NCI-H2171 treated with DMSO at 0.1 percent for 48 hours (cell line): ENCODE measurements at places on chromosomes 5 and 9.
A peak's percentile ranks its signal among the peaks of the same experiment; 100 is the strongest.

DNA sequence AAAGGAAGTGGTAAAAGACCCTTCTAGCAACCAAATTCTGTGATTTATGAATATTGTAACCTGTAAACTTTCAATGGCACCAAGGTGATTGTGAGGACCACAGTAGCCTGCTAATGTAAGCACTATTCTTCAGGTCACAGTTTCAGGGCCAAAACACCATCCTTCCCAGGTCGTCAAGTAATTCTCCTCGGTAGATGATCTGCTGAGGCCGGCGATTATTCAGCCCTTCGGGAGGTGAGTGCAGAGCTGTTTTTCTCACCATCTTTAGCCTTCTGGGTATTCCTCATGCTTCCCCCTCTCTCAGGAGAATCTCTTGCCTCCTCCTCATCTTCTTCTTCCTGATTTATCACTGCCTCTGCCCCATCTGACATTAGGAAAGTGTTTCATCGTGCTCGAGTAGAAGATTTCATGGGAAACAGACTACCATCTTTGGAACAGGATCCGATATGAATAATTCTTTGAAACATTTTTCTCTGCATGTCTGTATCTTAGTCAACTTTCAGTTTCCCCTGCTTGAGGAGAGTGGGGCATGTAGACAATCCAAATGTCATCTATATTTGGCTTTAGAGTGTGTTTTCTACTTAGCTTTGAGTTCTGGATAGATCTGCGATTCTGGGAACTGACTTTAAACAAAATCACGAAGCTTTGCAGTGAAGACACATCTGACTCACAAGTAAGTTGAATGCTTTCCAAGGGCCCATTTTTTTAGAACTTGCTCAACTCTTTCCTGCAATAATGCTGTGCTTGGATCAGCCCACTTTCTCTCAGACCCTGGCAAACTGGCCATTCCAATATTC is 173.9 kb downstream of the AOPEP start:
- no peak for DNase-seq

- no peak for DNase-seq
Measured at GRCh38 chr9:105252405-105252756, 7.9 kb downstream of the SLC44A1 start.

GRCh38 chr5:136011414-136012001 is 17.3 kb upstream of the TGFBI start:
- DNase-seq = no peak

DNA sequence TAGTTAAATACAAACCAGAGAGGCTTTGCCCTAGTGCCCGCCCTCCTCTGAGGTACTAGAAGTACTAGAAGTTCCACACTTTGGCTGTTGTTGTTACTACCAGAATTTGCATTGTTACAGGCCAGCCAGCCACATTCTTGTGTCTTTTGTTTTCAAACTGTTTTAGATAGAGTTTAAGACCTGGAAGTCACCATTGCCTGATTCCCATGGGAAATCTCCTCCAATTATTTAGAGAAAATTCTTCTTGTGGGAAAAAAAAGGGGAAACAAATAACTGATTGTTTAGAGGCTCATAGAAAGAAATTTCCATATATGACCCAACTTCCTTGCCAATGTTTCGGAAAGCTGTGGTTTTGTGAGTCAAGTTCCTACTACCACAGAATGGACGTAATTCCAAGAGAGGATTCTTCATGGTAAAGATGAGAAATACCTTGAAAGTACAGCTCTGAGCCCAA is 252.2 kb downstream of the GOLPH3 start:
- no peak for DNase-seq

DNA sequence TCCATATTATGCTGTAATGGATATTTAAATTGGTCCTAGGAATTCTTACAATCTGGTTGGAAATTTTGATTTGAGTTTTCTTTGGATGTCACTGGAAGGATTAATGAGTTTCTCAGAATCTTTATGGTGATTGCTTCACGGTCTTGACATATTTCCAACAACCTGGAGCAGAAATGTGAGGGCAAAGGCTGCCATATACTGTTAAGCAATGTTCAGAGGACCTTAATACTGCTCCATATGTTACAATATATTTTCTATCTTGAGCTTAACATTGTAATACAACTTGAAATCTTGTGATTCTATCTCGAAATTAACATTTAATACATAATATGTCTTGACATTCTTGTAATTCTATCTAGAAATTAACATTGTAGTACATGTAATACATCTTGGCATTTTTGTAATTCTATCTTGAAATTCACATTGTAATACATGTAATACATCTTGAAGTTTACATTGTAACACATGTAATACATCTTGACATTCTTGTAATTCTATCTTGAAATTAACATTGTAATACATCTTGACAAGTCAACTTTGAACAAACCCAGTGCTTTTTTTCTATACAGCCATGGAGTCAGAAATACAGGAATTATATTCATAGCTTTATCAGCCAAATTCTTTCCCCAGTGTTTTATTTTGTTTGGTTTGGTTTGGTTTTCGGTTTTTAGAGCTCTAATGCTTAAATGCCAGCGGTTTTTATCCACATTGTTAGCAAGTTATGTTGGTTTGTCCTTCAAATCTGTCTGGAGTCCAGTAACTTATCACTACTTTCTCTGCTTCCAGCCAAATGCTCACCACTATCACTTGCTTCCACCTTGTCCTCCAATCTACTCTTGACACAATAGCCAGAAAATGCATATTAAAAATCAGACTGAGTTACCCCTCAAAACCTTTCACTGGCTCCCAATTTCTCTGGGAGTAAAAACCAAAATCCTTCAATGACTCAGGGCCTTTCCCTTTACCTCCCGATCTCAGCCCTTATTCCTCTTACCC is 3.0 kb upstream of the TUT7 start:
- DNase-seq = no peak

DNA sequence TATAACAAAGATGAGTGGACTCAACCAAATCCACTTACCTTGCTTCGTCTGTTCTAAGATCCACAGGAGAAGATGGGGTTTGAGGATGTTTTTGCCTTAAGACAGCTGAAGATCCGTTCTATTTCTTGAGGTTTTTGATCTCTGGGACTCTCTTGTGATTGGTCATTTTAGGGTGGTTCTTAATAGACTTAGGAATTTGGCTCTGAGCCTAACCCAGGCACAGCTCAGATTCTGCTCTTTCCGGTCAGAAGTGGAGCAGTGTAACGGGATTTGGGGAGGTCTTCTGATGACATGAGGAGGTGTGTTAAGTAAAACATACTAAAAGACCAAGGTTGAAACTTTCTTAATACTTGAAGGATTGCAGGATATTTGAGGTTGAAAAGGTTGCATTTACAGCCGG is 166.9 kb downstream of the DMRT2 start:
- no peak for DNase-seq

DNA sequence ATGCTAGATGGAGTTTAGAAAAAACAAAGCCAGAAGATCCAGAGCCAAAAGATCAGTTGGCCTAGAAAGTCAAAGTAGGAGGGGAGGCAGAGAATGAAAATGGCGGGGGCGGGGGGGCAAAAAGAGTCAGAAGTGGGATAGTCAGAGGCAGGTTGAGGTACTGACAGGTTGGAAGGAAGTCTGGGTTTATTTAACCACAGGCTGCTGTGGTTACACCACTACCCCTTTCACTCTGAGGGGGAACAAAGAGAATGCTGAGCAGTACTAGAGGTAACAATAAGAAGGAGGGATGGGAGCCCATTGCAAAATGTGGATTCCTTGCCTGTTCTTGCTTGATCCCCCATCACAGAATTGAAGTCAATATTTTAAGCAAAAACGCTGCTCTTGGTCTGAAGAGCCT is 111.8 kb downstream of the CAVIN4 start:
- no peak for DNase-seq

GRCh38 chr5:195401-196160 is 4.3 kb downstream of the LRRC14B start:
- no peak for DNase-seq

GRCh38 chr9:86549920-86550319 is 195.7 kb upstream of the TUT7 start:
- DNase-seq = no peak

DNA sequence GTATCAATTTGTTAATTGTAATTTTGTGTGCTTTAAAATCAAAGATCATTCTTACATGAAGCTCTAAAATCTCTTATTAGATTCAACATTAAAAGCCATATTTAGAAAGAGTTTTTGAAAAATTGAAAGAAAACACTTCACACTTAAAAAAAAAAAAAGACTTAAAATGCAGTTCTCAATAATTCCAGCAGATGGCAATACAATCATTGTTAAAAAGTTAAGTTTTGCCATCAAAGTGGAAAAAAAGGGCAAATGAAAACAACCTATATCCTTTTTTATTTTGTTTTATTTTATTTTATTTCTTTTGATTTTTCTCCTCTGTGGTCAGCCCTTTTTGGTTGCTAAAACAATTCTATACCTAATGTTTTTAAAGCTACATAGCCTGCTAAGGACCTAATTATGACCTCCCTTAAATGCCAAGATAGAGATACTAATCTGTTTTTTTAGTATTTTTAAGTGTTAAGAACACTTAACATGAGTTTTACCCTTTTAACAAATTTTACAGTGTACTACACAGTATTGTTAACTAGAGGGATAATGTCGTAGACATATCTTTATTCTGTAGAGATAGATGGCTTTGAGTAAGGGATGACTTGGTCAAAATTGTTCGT is 154.2 kb upstream of the DAB2 start:
- DNase-seq = peak; percentile 17

- peak; percentile 47 for DNase-seq
Measured at GRCh38 chr5:77168161-77168878, 42.2 kb upstream of the PDE8B start.

DNA sequence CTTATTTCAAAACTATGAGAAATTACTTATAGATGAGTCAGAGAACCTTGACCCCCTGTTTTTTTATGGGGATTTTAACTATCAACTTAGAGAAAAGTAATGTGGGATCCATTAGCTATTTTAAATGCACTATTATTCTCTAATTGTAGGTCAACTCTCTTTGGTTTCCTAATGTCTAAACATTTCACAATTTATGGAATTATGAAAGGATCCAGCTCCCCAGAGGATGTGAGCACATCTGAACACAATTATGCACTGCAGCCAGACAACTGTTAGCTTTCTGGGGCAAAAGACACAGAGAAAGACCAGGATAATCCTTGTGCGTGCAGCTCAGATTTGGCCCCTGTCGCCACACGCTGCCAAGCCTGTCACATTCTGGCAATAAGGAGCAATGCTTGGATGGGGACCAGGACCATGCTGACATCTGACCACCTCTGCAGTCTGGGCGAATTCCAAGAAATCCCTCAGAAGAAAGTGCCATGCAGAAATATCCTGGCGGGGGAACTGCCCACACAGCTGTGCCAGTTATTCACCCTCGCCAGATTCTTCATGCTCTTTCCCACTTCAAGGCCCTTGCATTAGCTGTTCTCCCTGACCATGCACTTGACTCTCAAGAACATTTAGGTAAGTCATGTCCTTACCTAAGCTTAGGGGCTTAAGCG is 22.2 kb upstream of the CMBL start:
- no peak for DNase-seq

GRCh38 chr9:87276851-87277261 is 220.8 kb upstream of the DAPK1 start:
- DNase-seq = no peak

DNA sequence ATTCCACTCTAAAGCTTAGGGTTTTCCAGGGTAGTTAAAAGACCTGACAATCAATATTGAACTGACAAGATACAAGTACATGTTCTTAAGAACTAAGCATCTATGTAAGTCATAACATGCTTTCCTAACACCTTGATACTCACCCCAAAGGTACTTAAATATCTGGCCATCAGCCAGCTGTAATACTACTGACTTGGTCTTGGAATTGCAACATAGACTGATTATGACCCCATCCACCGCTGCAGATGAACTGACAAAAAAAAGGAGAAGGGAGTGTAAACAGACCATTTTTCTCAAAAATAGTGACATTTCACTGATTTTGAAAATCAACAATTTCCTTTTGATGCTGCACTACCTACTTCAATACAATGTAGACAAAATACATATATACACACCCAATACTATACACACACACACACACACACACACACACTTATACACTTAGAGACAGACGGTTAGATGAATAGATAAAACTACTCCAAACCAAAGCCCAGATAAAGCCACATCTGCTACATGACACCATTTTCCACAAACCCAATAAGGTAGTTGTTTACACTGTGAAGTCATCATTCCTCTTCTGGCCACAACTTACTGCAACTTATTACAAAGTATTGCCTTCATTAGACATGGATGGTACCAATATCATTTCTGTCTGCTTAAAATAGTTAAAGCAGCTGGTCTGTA is 30.4 kb downstream of the ELP1 start:
- DNase-seq = peak; percentile 14

DNA sequence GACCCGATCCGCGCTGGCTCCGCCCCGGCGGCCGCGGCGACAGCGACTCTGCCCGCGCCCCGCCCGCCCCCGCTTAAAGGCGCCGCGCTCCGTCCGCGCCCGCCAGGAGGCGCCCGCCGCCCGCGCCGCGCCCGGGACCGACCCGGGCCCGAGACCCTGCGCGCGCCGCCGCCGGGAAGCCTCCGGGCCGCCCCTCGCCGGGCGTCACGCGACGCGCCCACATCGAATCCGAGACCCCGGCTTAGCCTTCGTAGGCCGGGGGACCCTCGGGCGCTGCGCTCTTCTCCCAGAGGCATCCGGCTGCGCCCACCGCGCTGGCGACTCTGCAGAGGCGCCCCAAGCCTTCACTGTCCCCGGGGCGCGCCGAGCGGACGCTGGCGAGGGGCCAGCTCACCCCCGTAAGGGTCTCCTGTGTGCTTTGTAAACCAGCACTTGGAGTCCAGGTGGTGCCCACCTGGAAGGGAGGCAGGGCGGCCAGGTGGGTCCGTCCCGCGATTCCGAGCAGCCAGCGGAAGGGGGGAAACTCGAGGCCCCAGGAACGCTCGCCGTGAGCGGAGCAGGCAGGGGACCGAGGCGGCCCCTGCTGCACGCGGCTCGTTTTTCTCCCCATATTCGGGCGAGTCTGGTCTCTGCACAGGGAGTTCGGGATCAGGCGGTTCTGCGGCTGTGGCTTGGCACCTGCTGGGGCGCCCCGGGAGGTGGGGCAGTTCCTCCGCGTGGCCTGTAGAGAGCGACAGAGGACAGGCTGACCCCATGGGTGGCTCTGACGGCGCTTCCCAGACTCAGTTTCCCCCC is 423 bp upstream of the ABCA2 start:
- DNase-seq = peak; percentile 69

DNA sequence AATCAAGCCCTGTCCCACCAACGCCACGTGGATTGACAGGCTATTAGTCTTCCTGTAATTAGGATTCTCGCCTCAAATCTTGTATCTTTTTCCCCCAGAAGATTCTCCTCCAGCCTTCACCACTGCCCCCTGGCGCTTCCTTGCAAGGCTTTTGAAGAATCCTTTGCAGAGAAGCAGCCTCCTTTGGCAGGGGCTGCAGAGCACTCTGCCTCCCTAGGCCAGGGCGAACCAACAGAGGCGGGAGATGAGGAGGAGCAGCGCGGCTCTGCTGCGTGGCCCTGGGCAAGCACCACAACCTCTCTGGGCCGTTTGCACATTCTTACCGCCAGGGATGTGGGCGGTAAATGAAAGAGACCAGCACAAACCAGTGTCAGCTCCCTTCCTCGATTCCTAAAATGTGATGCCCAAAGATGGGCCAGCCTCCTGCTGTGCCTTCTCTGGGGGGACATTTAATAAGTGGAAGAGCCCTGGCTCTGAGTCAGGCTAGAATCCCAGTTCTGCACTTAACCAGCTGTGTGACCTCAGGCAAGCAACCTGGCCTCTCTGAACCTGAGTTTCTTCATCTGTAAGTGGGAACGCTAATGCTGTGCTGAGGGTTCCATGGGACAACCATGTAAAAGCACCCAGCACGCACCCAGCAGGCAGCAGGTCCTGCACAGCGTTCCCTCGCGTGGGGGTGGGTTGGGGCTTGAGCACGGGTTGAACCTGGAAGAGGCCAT is 128.6 kb downstream of the KCNIP1 start:
- no peak for DNase-seq
